HFF-Myc (cell line): ENCODE measurements at places on chromosomes 3 and 15.
A peak's percentile ranks its signal among the peaks of the same experiment; 100 is the strongest.

GRCh38 chr3:40396406-40396805 is 9.4 kb downstream of the ENTPD3 start:
- no peak for DNase-seq

GRCh38 chr3:140731440-140732119 is 53.7 kb downstream of the TRIM42 start:
- DNase-seq = no peak

GRCh38 chr3:177603148-177603603 is 405.9 kb upstream of the TBL1XR1 start:
- DNase-seq = no peak

DNA sequence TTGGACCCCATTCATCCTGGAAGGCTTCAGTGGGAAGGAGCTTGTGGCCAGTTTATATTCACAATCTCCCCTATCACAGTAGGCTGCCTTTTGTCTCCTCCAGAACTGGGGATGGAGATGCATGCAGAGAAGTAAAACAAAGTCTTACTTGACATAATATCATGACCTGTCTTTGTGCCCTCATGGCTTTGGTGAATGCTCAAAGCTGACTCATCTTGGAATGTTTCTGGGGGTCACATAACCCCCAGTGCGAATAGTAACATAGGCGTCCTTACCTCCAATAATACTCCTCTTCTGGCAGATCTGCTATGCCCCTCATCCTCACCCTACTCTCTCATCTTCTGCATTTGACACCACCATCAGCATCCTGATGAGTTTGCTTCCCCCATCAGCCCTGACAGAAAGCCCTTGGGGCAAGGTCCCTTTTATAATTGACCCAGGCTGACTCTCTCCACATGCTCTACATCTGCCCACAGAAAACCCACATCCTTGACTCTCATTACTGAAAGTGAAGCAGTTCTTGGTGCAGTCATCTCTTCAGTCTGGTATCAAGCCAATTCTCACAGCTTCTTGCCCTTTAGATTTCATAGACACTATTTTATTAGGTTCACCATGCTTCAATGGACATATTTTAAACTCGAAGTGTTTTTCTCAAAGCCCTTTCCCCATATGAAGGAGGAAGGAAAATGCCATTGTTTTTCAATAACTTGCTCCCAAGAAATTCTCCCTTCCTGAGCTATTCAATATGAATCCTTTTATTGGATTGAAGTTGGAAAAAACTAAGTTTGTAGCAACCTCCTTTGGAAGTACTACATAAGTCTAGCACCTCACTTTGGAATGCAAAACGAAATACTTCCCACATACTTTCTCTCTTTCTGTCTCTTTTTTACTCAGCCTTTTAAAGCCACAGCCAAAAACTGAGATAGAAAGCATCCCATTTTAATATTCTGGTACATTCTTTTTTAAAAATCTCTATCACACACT is 36.6 kb downstream of the OSTN start:
- DNase-seq = peak; percentile 37

DNA sequence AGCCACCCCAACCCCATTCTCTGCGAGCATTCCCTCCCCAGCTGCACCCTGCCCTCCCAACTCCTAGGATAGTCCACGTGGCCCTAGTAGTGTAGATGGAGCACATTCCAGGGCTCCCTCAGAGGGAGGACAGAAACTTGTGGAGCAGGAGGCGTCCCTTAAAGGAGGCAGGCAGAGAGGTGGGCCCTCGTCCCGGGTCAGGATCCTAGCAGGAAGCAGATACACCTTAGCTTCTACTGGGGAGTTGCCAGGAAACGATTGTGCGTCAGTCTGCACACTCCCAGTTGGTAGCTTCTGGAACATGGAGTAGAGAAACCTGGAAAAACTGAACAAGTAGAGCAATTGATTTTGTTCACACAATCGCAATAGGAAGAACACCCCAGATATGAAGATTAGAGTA is 43.9 kb upstream of the KLHL25 start:
- no peak for DNase-seq

- DNase-seq = no peak
Observed at GRCh38 chr3:24538891-24539290, 44.2 kb upstream of the THRB start.

DNA sequence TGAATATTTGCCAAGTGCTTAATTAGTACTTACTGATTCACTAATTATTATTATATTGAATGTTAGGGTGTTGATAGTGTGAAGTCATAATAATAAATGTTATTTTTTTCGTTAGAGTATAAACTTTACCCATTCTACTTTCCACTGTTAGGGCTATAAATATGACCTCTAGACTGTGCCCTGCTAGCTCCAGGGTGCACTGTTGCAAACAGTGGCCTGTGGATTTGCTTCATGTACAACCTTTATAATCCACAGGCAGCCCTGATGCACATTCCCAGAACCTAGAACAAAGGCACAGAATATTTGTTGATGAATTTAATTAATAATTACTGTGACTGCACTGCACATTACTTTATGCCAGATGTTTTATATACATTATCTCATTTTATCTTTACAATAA is 28.8 kb upstream of the LEKR1 start:
- DNase-seq = no peak

GRCh38 chr3:186922224-186922623 is 8.1 kb upstream of the ST6GAL1 start:
- DNase-seq = no peak

DNA sequence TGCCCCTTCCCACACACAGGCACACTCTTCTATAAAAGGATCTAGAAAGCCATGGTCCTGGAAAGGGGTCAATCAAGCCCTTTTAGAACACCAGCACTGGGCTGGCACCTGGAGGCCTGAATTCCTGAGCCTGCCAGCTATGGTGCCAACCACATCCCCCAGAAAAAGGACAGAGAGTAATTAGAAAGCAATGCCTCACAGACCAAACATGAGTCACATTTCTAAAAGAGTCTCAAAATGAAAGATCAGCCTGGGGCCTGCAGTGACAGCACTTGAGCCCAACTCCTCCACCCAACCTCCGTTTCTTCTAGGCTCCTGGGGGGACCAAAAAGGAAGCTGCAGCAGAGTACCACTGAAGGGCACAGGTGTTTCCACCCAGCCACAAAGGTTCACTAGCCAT is 14.1 kb downstream of the MYLK start:
- DNase-seq = no peak

- DNase-seq = no peak
Observed at GRCh38 chr15:68623301-68623892, 44.6 kb downstream of the CORO2B start.

DNA sequence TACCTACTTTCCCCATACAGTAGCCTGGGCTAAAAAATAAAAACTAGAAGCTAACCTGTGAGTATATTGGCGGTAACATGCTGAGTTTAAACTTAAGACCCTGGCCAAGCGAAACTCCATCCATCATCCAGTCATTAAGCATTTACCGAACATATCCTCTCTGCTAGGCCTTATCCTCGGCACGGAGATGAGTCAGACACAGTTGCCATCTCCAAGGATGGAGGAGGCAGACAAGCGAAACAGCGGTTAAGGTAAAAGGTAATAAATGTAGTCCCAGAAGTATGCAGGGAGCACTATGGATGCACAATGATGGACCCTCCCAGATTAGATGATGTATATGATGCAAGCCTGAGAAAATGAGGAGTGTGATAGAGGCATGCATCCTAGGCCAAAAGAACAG is 143.6 kb downstream of the RYR3 start:
- DNase-seq = no peak

- no peak for DNase-seq
Observed at GRCh38 chr3:85258819-85259218, 300.0 kb downstream of the CADM2 start.

- no peak for DNase-seq
Observed at GRCh38 chr3:69174445-69174844, 52.0 kb upstream of the LMOD3 start.

DNA sequence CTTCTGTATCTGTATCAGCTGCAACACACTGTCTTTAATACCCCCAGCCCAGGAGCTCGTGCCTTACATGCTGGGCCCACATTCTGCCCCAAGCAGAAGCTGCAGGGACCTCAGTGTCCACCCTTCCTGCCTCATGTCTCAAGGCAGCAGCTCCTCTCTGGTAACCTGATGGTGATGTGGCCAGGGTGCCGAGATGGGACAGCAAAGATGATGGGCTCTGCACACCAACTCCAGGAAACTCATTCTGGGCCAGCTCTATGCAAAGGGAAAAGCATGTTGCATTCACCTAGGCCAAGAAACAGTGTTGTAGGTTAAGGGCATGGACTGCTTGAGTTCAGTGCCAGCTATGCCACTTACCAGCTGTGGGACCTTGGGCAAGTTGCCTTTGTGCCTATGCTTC is 79.5 kb upstream of the PRR23C start:
- DNase-seq = no peak

DNA sequence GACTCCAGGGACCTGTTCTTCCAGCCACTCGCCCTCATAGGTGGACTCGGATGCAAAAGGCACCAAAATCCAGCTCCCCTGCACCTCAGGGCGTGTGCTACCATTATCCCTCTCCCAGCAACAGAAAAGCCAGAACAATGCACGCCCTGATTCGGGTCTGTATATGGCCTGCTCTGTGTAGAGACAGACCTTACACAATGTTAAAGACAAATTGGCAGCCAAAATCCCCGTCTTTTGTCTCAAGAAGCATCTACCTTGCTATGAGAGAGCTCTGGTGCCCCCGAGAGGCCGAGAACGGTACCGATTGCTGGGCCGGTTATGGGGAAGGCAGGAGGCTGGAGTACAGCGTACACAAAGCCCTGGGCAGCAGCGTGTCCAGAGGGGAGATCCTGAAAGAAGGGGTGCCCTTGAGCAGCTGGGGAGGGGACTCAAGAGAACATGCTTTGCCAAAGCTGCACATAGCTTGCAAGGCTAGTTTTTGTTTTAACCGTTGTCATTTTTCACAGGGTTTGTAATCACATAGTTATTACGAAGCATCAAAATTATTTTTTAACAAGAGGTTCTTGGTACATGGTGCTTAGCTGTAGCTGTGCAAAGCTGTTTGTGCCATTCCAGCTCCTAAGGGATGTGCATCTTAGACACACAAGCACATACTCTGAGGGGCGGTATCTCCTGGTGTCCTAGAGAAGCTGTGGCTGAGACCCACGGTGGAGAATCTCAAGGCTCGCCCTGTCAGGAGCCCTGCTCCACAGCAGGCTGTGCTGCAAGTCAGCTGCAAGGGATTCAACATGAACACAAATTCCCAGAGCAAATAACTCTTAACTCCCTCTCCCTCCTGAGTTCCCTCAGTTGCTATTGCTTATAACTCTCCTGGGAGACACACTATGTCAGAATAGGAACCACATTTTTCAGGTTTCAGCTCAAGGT is 461.5 kb upstream of the PPP2R3A start:
- DNase-seq = peak; percentile 11

DNA sequence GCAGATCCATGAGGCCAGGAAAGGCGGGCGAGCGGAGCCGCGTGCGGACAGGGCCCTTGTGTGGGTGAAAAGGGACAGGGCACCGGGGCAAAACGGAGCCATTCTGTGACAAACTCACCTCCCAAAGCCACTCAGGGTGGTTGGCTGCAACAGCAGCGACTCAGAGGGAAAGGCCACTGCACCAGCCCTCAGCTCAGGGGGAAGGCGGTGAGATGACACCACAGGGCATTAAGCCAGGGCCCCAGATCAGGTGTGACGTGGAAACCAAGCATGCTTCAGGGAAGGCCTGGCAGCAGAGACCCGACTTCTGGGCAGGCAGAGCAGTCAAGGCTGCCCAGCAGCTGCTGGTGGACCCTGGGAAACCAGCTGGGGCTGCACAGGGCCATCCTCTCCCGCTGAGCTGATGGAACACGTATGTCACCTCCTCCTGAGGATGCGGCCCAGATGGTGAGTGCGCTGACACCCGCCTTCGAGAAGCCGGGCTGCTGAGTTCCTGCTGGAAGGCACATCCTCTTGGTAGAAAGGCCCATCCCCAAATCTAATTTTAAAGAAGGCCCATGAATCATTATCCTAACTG is 82.3 kb downstream of the CHSY1 start:
- no peak for DNase-seq

DNA sequence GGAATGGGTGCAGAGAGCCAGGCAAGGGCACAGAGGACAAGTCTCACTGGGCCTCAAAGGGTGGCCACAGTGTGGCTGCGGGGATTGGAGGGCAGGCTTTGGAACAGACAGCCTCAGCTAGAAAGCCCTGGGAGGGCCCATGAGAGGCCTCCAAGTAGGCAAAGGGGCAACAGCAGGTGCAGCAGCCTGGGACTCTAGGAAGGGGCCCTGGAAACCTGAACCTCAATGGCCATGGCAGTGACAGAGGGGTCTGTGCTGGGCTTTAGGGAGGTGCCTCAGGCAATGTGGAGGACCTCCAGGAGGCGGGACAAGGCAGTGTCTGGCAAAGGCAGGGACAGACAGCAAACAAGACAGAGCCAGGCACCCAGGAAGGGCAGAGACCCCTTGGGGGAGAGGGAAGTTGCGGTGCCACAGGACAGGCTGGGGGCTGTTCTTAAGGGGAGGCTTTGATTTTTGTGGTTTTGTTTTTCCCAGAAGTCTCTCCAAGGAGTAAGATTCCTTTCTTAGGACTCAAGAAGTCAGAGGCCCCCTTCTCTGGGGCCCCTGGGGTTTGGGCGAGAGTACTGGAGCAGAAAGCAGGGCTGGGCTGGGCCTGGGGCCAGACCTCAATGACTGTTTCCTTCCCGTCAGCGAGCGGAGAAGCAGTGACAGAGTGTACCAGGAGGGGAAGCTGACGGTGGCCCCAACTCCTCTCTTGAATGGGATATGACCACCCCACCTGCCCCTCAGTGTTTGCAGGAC is 9.7 kb downstream of the STOML1 start:
- DNase-seq = peak; percentile 37

GRCh38 chr15:36527235-36528162 is 51.9 kb upstream of the CDIN1 start:
- no peak for DNase-seq

- no peak for DNase-seq
Observed at GRCh38 chr3:186506857-186507256, 37.3 kb downstream of the CRYGS start.

DNA sequence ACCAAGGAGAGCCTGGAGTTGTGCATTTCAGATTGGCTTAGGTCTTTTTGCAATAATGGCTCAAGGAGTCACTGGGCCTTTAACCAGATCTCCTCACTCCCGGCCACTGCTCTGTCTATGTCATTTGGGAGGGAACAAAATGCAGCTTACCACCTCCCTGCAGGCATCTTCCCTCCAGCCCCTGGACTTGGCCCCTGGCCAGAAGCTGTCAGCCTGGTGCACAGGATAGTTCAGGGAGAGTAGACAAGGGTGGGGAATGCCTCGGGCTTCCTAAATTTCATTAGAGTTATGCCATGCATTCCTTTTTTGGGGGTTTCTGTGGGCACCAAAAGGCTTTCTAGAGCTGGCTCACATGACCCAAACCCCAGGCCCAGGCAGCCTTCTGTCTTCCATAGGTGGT is 70.2 kb upstream of the HRH1 start:
- no peak for DNase-seq

DNA sequence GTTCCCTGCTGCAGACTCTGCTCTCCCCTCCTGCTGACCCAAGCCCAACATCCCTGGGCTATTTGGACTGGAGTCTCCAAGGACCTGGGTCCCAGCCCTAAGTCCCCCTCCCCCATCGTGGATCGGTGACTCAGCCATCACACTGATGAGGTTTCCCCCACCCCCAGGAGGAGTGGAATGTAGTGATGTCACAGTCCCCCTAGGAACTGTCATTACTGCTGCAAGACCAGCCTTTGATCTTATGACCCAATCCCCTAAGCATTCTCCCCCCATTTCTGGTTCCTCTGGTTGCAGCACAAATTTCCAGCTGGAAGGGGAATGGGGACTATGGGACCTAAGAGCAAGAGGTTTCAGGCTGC is 63.4 kb upstream of the CSPG4 start:
- no peak for DNase-seq

GRCh38 chr3:69320871-69321271 is 65.0 kb downstream of the FRMD4B start:
- no peak for DNase-seq

- no peak for DNase-seq
Observed at GRCh38 chr15:99657996-99658395, 75.2 kb downstream of the LYSMD4 start.

GRCh38 chr3:141255846-141256261 is 24.2 kb downstream of the PXYLP1 start:
- DNase-seq = no peak
